ENCODE measurements at places on chromosomes 12 and 14.

DNA sequence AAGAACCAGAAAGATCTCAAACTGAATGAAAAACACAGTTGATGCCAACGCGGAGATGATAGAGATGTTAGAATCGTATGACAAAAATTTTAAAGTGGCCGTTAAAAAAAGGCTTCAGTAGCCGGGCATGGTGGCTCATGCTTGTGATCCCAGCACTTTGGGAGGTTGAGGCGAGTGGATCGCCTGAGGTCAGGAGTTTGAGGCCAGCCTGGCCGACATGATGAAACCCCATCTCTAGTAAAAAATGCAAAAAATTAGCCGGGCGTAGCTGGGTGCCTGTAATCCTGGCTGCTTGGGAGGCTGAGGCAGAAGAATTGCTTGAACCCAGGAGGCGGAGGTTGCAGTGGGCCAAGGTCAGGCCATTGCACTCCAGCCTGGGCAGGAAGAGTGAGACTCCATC is 5.4 kb upstream of the ACVRL1 start:
- DNase-seq = no peak

DNA sequence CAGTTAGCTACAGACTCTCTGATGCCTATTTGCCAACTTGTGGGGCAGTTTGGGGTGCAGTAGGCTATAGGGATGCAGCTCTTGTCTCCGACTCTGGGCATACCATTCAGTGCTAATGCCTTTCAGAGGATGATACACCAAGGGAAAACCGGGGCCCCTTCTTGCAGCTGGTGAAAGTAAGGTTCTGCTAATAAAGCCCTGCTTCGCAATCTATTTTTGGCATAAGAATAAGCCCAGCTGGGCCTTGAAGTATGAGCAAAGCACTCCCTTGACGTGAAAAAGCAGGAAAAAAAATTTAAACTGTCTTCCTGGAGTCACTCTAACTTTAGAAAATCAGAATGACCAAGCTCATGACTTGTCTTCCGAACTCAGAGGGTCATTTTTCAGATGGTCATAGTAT is 124.1 kb upstream of the RBM19 start:
- no peak for DNase-seq

DNA sequence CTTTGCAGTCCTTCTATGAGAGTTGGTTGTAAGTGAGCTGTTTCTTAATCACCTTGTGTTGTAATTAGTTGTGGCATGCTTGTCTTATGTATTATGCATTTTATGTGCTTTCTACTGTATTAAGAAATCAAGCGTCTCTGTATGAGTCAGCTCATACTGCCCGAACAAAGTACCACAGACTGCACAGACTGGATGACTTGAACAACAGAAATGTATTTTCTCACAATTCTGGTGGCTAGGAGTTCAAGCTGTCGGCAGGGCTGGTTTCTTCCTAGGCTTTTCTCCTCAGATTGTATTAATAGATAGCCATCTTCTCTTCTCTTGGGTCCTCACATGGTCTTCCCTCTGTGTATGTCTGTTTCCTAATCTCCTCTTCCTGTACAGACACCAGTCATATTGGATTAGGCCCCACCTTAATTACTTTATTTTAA is 77.7 kb downstream of the FLRT2 start:
- peak; percentile 75 for DNase-seq

DNA sequence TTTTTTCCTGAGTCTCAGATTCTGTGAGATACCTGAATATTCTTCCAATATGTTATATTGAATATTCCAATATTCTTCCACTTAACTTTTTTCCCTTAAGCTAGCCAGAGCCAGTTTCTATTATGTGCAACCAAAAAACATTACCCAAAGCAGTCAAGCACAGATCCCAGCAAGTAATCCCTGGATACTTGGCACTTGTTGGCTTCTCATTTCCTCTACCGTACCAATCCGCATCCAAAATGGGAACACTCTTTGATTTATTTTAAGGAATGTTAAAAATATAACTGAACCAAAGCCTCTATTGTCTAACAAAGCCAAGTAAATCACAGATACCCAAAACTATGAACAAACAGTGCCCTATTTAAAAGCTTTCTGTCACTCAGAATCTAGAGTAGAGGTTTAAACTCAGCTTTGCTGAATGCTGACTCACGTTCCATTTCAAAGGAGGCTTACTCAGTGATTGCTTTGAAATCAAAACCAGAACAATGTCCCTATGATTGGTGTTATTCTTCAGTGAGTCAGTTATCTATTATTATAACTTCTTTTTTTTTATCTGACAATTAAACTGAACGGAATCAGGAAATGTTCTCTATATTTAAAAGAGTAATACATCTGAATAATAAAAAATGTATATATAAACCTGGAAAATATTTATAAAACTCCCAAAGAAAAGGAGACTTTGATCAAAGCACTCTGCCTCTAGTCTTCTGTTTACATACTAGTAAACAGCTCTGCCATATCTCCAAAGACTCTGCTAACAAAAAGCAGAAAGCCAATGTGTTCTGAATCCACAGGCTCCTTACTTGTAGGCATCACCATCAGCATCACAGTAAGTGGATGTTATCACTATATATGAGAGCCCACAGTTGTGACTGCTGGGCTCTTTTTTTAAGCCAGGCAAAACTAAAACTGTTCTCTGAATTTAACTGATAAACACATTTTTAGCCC is 360.8 kb downstream of the CCDC91 start:
- DNase-seq = peak; percentile 20

- no peak for DNase-seq
These were observed 14.0 kb upstream of the BHLHE41 start for GRCh38 chr12:26138860-26139259.

DNA sequence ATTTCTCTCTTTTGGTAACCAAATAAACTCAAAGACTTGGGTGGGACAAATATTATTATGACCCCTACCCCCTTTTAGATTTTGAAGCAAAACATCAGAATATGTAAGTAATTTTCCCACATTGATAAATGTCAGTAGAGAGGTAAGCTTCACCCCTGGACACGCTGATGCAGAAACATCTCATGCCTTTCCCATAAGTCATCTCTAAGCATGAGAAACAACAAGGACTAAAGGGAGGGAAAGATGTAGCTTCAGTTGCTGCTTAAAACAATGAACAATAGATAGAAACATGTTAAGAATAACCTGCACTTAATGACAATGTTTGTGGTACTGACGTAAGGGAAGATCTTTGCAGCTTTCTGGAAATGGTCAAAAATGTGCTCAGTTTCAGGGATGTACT is 56.3 kb upstream of the SLC8A3 start:
- DNase-seq = no peak

DNA sequence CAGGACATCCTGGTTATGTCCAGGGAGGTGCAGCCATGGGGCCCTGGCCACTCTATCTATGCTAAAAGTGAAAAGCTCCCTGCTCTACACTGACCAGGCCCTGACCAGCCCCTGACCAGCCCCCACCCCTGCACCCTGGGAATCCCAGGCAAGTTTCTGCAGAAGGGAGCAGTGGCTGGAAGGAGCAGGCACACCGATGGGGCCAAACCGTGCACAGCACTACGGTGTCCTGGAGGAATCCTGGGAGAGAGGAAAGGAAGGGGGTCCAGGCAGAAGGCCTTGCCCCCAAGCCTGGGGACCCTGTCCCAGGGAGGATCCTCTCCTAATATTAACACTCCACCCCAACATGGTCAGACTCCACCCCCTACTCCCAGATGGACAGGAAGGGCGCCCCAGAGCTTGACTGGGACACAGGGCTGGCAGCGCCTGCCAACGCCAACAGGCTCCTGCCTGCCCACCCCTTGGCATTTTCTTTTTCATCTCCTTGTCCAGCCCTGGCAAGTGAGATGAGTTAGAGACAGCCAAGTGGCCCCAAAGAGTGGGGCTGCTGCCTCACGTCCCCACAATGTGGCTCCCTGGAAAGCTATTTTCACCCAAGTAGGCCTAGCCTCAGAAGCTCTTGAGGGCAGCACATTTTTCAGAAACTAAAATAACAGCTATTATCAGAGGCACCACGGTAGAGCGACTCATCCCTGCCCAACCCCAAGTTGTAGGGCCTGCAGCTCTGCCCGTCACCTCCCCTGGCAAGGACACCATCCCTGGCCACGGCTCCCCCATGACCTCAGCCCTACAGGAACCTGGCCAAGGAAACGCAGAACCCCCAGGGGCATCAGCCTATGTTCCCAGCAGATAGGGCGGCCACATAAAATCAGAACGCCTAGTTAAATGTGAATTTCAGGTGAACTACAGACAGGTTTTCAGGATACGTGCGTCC is 82.6 kb downstream of the SCARB1 start:
- no peak for DNase-seq

- DNase-seq = peak; percentile 62
These were observed 11.0 kb upstream of the FBXL14 start for GRCh38 chr12:1605129-1606020.

DNA sequence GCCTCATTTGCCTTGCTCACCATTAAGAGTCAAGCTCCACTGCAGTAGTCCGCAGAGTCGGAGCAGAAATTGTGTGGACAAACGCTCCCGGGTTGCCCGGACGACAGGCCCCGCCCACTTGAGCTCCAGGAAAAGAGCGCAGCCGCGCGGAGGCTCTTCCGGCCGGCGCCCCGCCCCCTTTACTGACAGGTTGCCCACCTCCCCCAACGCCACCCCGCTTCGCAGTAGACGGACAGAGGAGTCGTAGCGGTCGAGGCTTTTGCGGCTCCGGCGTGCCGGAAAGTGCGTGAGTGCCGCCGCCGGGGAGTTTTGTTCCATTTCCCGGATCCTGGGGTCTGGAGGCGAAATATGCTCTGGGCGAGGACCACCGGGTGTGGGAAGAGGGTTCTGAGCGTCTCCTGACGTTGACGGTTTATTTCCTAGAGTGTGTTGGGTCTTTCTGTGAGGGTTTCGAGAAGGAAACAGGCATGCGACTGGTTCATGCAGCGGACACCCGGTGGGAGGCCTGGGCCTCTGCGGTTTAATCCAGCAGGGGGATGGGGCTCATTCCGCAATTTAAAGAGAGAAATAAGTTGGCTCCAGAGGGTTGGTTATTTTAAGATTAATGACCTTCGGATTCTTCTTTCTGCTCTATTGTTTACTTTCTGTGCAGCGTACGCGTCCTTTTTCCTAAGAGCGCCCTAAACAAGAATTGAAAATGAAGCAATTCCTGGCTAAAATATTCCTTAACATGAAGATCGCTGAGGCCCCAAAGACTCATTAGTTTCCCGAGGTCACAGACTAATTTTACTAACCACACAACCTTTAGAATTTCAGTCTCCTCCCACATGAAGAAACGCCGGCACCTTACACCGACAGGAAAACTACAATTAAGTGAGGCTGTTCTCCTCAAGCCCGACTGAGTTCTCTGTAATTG is at the start of the genes DNAI7 and ETFRF1:
TSS of gene DNAI7 (minus strand) at position 105 of the 916 bp plus-strand sequence. CDS start at position 23, 82 bp downstream.
TSS of gene ETFRF1 (plus strand) at position 182 of the 916 bp plus-strand sequence. CDS start 8,720 bp downstream, outside the sequence.
- peak; percentile 84 for DNase-seq

DNA sequence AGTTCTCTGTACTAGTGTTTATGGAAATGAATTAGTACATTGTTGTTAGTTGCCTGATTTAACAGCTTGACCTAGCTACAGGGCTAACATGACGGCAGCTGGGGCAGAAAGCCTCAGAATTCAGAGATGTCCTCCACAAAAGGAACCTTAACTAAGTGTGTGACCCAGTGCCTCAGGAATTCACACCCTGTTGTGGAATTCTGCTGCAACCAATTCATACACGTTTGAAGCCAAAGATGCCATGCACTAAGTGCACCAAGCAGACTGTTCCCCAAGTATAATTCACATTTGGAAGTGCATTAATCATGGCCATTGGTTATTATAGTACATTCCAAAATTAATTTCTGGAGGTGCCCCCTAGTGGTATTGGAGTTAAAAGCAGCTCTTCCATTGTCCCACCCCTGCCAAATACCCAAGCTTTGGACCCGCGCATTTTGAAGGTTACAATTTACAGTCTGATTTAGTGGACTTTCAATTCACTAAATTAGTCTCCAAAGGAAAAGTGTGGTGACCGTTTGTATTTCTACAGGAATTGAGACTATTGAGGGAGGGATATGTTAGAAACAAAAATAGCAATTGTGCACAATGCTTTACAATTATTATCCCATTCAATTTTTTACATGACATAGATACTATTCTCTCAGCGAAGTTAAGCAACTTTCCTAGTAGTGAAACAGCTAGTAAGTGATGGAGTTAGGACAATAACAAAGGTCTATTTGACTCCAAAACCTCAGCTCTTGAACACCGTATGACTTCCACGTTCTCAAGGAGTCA is 85.9 kb downstream of the PAX9 start:
- DNase-seq = peak; percentile 45

DNA sequence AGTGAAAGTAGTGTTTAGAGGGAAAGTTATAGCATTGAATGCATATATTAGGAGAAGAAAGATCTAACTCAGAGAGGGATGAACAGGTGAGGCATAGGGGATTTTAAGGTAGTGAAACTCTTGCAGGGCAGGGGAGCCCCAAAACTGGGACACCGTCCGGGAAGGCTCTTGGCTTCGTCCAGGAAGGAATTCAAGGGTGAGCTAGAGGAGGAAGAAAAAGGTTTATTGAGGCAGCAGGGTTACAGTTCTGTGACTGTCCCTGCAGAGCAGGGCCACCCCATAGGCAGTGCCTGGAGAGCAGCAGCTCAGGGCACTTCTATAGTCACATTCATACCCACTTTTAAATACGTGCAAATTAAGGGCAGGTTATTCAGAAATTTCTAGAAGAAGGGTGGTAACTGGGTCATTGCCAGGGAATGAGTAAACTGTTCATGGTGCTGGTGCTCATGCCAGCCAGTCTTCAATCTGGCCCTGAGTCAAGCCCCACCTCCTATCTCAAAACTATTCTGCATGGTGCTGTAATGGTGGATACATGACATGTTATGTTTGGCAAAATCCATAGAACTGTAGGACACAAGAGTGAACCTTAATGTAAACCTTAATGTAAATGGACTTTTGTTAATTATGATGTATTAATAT is 1.2 kb upstream of the OAS1 start:
- DNase-seq = peak; percentile 37

DNA sequence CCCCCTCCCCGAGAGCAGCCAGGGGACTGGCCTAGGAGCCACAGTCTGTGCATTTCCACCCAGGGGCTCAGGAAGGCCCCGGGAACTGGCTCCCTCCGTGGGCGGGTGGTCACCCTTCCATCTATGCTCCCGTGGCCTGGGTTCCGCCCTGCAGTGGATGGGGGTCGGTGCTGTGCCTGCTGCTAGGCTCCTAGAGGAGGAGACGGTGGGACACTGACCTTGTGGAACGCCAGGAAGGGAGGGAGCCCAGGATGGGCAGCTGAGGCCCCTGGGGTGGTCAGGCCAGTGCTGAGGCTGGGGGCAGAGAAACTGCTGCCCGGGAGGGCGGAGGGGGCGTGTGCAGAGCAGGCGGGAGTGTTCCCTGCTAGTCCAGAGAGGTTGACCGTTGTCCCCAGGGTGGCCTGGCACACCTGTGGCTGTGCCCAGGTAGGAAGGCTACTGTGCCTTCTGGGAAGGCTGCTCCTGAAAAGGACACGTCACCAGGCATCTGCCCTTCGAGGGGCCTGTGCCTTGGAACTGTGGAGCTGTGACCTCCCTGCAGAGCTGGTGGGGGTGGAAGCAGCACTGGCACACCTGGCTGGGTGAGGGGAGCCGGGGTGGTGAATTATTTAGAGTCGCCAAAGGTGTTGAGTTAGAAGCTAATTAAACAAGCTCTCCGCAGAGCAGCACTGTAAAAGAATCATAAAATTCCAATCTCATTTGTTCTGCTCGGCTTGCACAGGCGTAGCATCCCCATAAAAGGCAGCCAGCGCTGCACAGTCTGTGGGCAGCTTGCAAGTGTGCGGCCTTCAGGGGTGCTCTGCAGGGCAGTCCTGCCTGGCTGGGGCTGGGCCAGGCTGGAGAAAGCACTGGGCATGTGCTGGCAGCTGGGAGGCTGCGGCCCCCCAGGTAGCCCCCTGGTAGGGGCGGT is 145.1 kb downstream of the KIF26A start:
- no peak for DNase-seq

Measured in RWPE1 (cell line).